CD4-positive, alpha-beta T cell treated with Interleukin-4 for 1 hour (primary cell): ENCODE measurements at places on chromosomes 3 and 15.
A peak's percentile ranks its signal among the peaks of the same experiment; 100 is the strongest.

- no peak for DNase-seq
These were observed 23.3 kb upstream of the HEG1 start for GRCh38 chr3:125078951-125079674.

- DNase-seq = no peak
These were observed 496.6 kb downstream of the FHIT start for GRCh38 chr3:60754617-60755016.

GRCh38 chr3:131142580-131142979, 115.9 kb downstream of the NEK11 start:
- DNase-seq = no peak

DNA sequence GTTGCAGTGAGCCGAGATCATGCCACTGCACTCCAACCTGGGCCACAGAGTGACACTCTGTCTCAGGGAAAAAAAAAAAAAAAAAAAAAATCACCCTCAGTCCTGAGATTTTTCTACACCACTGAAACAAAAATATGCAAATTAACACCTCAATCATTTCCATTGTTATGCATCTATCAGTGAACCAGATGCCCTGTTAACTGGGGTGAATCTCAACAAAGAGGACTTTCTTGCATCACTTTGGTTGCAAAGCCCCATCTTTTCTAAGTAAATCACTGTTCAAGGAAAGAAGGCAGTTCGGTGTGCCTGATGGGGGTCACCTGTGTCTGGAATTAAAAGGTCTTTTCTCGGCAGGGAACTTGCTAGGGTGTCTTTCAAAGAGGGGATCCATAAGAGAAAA, 421.6 kb downstream of the EPHB1 start:
- no peak for DNase-seq

- no peak for DNase-seq
These were observed 12.1 kb downstream of the TMOD3 start for GRCh38 chr15:51841406-51842040.

DNA sequence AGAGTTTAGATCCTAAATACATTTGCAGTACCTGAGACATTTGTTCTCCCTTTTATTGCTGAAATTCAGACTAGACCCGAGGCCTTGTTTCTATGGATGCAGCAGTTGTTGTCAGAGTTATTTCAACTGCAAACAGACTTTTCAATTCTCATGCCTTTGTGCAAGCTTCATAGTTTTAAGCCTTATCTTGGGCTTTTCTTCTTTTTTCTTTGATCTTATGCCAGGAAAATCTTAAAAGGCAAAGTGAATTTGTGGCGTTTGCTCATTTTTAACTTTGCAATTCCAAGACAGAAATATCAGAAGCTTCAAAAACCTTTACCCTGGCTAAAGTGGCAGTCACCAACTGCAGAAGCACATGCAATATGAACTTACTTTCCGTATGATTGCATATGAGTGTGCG, 576.7 kb downstream of the DIPK2A start:
- DNase-seq = no peak

GRCh38 chr3:7001370-7001769, 140.5 kb downstream of the GRM7 start:
- no peak for DNase-seq

- no peak for DNase-seq
These were observed 227.5 kb downstream of the DTWD1 start for GRCh38 chr15:49848282-49848724.

- DNase-seq = no peak
These were observed 37.8 kb upstream of the UACA start for GRCh38 chr15:70801109-70801508.

DNA sequence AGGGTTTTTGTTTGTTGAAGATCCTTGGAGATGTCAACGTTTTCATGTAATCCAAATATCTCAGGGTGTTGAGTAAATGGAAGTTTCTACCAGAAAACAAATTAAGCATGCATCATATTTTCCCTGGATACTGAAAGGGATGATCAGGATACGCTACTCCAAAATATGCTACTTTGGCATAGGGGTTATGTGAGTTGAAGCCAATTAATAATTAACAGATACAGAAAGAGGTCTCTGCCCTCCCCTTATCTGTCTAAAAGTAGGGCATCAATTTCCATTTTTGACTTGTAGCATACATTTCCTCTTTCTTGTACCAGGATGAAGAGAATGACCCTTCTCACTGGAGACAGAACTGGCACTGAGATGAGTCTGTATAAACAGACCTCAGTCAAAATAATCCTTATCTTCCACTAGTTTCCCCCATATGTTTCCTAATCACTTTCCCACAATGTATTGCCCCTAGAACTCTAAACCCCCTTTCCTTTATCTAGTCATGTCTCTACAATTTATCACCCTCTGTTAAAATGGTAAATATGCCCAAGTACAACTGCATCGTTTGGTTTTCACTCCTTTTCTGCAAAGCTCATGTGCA, 17.4 kb upstream of the ASB14 start:
- no peak for DNase-seq

- DNase-seq = no peak
These were observed 717.6 kb upstream of the GOLIM4 start for GRCh38 chr3:168813225-168813802.

GRCh38 chr15:36498916-36499315, 80.5 kb upstream of the CDIN1 start:
- no peak for DNase-seq

GRCh38 chr3:132781922-132782321, 59.7 kb upstream of the NPHP3 start:
- DNase-seq = no peak

DNA sequence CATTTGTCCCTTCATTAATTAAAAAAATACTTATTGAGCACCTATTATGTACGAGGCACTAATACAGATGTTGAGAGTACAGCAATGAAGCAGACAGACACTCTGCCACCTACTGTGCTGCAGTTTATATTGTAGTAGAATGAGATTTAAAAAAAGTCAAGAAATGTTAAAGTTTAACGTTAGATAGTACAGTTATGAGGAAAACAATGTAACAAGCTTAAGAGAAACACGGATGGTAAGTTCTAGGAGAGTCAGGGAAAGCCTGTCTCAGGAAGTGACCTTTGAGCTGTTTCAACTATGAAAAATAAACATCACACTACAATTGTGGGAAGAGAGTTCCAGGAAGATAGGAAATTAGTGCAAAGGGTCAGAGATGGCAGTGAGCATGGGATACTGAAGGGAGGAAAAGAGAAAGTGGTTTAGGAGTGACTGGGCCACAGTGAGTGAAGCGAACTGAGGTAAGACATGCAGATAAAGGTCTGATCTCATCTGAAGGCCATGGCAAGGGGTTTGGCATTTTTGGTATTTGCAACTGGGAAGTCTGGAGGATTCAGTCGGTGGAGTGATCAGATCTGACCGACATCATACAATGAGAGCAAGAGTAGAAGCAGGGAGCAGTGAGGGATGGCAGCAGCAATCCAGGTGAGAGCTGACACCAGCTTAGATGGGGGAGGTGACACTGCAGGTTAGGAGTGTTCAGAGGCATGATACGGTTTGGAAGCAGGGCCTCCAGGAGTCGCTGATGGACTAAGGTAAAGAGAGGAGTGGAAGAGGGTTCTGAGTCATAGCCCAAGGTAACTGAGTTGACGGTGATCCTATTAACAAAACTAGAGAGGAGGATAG, 28.5 kb downstream of the PLSCR4 start:
- no peak for DNase-seq

GRCh38 chr15:67241132-67241855, 13.2 kb downstream of the AAGAB start:
- peak; percentile 42 for DNase-seq

- peak; percentile 79 for DNase-seq
These were observed 154.4 kb downstream of the PGPEP1L start for GRCh38 chr15:98853161-98853560.

- DNase-seq = no peak
These were observed 50.5 kb downstream of the UBE2E1 start for GRCh38 chr3:23856286-23856685.
